ENCODE measurements at places on chromosomes 1 and 21.

GRCh38 chr1:108071601-108072000, 106.6 kb upstream of the VAV3 start:
- no peak for DNase-seq

- DNase-seq = peak; percentile 28
These were observed at the start of gene CFHR4 for GRCh38 chr1:196887515-196888239. Gene CFHR4, plus strand, starts transcription at chr1:196888052. Its CDS starts 99 bp downstream, at chr1:196888151.

DNA sequence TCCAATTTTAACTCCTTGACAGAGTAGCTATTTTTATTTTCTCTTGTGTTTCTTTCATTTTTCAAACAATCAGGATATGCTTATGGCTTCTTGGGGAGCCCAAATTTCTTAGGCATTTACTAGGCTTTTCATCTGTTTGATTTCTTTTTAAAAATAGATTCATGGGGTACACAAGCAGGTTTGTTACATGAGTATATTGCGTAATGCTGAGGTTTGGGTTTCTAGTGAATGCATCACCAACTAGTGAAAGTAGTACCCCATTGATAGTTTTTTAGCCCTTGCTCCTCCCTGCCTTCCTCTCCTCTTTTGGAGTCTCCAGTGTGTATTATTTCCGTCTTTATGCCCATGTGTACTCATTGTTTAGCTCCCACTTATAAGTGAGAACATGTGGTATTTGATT, 190.7 kb downstream of the CENPF start:
- DNase-seq = no peak

DNA sequence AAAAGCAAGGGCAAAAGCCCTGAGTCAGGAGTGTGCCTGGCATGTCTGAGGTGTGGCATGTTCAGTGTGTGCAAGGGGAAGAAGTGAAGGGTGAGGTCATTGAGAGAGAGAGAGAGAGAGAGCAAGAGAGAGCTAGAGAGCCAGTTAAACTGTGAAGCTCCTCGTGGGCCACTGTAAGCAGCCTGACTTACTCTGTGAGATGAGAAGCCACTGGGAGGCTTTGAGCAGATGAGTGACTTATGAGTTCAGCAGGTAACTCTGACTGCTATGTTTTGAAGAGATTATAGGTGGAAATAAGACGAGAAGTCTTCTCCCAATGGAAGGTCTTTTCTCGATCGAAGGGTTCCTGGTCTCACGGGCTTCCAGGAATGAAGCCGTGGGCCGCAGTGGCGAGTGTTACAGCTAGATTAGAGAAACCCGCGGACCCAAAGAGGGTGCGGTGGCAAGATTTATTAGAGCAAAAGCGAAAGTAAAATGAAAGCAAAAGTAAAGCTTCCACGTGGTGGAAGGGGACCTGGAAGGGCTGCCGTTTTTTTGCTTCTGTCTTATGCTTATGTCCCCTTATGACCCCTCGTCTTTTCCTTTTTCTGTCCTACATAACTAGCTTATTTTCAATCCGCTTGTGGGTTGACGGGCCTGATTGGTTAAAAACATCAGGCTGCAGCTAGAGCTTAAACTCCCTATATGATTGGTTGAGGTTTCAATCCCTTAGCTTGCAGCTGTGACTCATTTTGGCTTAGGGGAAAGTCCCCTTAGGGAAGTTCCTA, 323.1 kb upstream of the FAM78B start:
- DNase-seq = no peak

- DNase-seq = peak; percentile 87
These were observed 117.1 kb upstream of the DUSP10 start for GRCh38 chr1:221858818-221859611.

- DNase-seq = no peak
These were observed 97.5 kb downstream of the LRIG2 start for GRCh38 chr1:113170519-113170918.

GRCh38 chr1:42922687-42923366, 35.8 kb downstream of the SLC2A1 start:
- DNase-seq = peak; percentile 81

GRCh38 chr1:184673305-184673704, 81.4 kb downstream of the EDEM3 start:
- DNase-seq = no peak

DNA sequence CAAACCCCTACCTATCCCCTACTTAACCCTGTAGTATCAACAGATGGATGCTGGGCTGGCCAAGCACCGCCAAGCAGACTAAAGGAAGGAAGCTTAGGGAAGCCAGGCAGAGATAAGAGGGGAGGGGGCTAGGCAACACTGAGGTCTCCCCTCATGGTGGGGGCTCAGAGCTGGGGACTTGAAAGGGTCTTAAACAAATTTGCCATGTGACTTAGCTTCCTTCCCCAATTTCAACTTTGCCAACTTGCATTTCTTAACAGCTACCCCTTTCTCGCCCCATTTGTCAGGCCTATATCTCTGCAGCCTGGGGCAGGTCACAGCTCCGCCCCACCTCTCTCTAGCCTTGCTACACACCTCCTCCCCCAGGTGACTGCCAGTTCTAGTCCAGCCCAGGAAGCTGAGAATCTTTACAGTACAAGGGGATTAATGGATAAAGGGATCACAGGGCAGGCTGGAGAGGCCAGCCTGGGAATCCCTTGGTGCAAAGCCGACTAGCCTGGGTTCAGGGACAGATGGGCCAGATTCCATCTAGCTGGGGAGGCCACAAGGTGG, 3.4 kb downstream of the KIF21B start:
- no peak for DNase-seq

DNA sequence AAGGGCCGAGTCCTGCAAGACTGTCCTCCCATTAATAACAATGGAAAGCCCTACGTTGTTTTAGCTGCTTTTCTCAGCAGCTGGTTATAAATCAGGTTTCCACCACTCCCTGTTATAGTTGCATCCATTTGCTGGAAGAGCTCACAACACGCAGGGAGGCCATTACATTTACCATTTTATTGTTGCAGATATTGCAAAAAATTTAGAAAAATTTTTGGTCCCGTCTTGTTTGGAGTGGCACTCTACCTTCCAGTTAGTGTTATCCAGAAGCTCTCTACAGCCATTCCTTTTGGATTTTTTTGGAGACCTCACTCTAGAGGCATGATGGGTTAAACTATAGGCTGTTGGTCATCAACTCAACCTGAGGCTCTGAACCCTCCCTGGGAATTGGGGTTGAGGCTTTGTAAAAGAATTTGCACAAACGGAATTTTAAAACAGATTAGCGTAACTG, 1532.1 kb upstream of the TPTE start:
- DNase-seq = no peak

DNA sequence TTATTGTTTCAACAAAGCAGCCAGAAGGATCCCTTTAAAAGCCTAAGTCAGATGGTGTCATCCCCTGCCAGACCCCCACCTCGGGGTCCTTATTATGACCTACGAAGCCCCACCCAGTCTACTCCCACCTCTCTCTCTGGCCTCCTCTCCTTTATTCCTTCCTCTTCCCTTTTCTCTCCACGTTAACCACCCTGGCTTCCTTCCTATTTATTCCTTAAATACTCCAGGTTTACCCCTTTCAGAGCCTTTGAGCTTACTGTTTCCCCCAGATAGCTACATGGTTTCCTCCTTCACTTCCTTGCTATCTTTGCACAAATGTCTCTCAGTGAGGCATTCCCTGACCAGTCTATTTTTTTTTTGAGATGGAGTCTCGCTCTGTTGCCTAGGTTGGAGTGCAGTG, 12.0 kb upstream of the SLC9A1 start:
- no peak for DNase-seq

DNA sequence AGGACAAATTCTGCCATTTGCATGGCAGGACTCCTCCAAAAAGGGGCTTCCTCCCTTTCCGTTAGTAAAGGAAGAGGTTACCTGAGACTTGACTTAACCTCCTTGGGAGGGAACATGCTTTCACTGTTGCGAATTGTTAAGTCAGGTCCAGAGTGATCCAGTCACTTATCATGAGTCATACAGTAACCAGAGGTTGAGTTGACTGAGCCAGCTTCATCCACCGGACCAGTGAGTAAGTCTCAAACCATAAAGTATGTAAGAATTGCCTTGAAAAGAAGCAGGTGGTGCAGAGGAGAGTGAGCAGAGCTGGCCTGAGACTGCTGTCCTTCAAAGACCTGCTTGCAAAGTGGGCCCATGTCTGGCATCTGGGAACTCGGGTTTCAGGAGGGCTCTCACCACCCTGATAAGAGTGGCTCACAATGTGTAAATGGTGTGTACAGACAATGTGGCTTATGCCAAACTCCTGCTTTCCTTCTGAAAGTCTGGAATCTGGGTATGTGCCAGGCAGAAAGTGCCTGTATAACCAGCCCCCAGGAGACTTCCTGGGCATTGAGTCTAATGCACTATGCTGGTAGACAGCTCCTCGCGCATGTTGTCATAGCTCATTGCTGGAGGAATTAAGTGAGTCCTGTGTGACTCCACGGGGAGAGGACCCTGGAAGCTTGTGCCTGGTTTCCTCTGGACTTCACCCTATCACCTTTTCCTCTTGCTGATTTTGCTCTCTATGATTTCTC, 84.3 kb upstream of the KLHDC7A start:
- DNase-seq = no peak

GRCh38 chr1:67683766-67684525, 1.1 kb upstream of the GADD45A start:
- DNase-seq = no peak

DNA sequence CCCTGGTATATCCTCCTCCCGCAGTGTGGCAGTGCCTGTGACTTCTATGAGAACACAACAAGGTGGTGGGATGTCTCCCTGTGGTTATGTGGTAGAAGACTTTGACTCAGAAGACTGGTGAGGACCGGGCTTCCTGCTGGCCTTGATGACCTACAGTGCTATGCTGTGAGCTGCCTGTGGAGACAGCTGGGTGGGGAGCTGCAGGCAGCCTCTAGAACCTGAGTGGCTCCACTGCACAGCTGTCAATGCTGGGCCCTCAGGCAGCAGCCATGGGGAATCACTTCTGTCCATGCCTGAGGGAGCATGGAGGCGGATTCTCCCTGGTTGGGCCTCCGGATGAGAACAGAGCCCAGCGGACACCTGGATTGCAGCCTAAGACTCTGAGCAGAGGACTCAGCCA, 14.9 kb downstream of the SLC1A7 start:
- no peak for DNase-seq

DNA sequence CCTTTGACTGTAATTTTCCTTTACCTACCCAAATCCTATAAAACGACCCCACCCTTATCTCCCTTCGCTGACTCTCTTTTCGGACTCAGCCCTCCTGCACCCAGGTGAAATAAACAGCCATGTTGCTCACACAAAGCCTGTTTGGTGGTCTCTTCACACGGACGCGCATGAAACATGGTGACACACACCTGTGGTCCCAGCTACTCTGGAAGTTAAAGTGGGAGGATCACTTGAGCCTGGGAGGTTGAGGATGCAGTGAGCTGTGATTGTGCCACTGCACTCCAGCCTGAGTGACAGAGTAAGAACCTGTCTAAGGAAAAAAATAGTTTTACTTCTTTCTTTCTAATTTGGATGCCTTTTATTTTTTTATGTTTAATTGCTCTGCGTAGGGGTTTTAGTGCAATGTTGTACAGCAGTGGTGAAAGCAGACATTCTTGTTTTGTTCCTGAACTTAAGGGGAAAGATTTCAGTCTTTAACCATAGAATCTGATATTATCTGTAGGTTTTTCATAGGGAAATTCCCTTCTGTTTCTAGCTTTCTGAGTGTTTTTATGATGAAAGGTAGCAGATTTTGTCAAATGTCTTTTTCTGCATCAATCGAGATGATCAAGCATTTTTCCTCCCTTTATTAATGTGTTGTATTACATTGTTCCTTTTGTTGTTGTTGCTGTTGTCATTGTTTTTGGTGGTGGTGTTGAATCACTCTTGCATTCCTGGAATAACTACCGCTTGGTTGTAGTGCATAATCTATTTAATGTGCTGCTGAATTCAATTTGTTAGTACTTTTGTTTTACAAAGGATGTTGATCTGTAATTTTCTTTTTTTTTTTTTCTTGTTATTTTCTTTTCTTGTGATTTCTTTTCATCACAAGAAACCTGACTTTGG, 497.4 kb downstream of the DISC1 start:
- peak; percentile 32 for DNase-seq

DNA sequence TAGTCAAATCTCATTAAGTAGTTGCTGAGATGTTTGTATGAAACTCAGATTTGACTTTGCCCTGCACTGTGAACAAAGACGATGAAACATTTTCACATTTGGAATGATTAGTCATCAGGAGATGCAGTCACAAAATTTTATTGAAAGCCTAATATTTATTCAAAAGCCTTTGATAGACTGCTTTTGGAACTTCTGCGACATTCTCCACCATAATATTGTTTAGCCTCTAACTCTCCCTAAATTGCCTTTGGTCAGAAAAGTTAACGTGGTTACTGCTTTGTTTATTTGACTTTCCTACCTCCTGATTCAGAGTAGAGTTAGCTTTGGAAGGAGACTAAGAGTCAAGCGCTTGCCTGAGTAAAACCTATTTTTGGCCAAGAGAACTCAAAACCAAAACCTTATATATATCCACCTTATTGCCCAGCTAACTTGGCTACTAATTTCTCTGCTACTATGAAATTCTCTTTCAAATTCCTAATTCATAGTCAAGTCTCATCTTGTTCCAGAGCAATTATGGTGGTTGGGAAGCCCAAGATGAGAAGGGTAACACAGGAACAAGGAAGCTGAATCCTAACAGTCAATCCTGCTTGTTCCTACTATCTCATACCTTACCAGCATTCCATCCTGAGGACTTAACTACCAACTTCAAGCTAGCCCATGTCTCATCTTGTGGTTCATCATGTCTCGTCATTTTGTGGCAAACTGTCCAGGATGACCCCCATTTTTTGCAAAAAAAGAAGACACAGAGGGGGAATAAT, 429.6 kb downstream of the USP25 start:
- peak; percentile 38 for DNase-seq

DNA sequence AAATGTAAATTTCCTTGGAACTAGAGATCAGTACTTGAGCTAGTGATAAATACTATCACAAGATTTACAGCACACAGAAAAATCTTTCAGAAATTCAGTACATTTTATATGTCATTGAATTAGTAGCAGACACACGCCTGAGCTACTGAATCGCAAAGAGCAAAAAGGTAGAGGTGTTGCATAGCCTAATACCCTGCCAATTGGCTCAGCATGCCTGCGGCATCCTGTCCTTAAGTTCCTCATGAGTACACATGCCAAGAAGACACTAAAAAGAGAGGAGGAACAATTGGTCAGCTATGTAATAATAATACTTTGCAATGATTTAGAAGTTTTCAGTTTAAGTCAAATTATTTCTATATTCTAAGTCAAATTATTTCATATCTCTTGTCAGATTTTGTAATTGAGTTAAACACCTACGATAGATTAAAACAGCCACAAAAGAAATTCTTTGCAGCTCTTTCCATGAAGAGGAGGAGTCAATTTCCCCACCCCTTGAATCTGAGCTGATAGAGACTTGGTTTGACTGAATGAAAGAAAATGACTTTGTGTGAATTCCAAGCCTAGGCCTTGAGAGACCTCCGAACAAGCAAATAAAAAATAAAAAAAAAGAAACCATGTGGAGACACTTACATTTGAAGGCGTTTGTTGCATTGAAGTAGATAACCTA, 36.2 kb upstream of the PKN2 start:
- no peak for DNase-seq

- no peak for DNase-seq
These were observed 41.5 kb downstream of the CHIA start for GRCh38 chr1:111332190-111332589.

DNA sequence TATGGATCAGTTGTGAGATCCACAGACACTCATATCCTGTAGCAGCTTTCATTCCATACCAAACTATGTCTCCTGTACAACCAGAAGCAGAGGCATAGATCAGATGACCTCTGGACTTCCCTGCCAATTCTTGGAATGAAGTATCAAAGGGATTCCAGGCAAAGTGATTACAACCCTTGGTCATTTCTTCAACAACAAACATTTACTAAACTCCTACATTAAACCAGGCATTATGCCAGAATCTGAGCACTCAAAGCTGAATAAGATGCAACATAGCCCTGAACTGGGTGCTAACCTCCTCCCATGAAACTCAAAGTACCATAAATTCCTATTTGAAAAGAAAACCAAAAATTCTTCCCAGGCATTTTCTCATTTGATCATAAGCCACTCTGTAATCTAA, 121.2 kb upstream of the SGIP1 start:
- DNase-seq = peak; percentile 8
